ENCODE measurements at places on chromosomes 7 and 10.

DNA sequence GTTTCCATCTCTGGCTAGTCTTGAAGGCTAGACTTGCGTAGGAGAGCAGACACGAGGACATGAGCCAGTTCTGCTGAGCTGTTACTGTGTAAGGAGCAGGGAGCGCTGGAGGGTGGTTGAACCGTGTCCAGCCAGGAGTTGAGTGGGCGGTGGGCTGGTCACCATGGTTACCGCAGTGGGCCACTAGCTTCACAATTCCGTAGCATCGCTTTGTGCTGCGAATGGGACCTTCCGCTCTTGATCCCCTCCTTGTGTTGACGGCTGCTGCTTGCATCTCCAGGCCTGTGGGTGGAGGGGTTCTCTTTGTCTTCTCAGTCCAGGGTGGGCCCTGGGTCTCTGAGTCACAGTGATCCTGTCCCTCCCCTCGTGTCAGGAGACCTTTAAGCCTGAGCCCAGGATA is 49.4 kb upstream of the OCM start:
- DNase-seq: peak; percentile 33

GRCh38 chr7:2821161-2821841 is 22.8 kb downstream of the GNA12 start:
- DNase-seq: no peak

DNA sequence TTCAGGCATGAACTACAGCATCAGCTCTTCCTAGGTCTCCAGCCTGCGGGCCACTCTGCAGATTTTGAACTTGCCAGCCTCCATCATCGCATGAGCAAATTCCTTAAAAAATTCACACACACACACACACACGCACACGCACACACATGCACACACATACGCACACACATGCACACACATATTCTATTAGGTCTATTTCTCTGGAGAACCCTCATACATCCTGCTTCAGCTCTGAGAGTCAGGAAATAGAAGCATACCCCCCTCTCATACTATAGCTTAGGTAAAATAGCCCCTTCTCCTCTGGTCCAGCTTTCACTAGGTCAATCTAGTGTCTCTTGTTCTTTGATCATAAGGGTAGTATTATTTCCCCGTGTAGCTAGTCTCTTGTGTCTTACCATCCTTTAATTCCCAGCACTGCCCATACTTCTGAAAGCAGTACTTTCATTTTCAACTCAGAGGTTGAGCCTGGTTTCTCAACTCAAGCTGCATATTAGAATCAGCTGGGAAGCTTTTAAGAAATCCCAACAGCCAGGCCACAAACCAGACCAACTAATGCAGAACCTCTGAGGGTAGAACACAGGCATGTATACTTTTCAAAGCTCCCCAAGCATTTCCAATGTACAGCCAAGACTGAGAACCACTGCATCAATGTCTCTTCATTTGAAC is 30.9 kb upstream of the ITGB8 start:
- DNase-seq: no peak

DNA sequence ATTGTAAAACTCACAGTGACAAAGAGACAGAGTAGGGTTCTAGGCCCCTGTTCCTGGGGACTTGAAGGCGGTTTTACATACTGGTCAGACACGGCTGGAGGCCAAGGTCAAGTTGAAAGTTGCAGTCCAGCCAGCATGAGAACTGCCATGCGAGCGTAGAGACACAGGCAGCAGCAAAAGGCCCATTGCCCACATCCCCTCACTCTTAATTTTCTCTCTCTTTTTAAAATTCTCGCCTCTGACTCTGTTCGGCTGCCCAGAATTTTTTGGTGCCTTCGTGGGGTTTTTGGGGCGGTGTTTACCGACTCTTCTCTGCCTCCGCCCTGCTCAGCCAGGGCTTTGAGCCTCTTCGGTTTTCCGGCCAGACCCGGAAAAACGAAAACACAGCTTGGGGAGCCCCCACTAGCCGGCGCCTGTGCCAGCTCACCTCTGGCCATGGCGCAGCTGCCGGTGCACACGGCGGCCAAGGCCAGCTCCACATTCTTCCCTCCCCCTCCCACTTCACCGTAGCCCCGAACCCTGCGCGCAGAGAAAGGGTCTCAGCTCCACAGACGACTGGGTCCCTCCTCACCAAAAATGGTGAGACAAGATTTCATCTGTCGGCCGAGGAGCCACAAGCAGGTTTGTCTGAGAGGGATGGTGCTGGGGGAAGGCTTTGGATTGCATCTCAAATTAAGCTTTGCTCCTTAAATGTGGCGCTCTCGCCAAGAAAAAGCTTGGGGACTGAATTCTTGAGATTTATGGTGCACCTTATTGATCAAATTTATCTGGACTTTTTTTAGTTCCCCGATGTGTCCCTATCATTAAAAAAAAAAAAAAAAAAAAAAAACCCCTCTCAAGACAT is 2.3 kb upstream of the HOXA13 start:
- no peak for DNase-seq

- DNase-seq: no peak
Measured at GRCh38 chr10:6114299-6114698, 25.5 kb downstream of the RBM17 start.

- DNase-seq: no peak
Measured at GRCh38 chr10:16804123-16804522, 13.1 kb downstream of the RSU1 start.

DNA sequence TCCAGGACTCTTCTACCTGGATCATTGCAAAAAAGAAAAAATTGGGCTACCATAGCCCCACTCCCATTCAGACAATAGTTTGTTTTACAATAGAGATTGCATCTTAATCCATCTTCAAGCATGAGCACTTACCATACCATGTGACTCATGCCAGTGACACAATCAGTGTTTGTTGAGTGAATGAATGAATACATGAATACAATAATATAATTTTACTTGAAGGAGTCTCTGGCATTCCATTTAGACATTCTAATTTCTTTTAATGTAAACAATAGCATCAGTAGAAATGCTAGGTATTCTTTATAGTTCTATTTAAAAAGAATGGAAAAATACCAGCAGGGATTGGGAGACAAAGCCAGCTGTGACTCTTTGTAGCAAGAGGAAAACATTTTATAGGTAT is 141.6 kb upstream of the AKR1E2 start:
- no peak for DNase-seq

- no peak for DNase-seq
Measured at GRCh38 chr7:120395526-120396019, 122.6 kb downstream of the KCND2 start.

DNA sequence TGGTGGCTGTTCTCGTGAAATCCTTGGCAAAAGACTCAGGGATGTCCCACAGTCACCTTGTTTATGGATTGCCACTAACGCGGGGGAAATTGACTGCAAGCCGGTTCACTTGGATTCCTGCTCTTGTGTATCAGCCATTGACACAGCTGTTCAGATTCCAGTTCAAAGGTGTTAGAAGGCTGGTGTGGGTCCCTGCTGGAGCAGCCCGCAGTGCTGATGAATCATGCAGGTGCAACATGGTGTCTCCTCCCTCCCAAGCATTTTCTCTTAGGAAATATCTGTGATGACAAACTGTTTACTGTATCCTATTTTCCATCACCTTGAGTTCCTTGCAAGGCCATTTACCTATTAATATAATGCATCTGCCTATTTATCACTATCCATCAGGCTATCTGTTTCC is 170.1 kb downstream of the GATA3 start:
- DNase-seq: no peak

DNA sequence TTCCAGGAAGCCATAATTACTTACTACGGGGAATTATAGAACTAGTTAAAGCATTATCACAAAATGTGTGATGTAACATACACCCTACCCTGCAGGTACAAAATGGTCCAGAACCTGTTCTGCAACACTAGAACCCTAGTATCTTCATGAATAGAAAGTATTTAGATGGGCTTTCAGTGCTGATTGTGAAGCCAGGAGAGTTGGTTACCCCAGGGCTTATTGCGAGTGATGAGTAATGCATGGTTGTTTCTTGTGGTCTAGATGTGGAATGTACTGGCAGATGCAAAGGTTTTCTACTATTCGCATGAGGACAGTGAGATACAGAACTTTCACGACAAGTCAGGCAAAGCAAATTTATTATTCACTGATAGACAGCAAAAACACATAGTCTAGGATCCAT is 33.6 kb upstream of the AGR3 start:
- DNase-seq: no peak

- DNase-seq: no peak
Measured at GRCh38 chr7:151405588-151405987, 4.2 kb downstream of the WDR86 start.
